ENCODE measurements at places on chromosomes 3 and 15. TPM values are rescaled to one million over a fixed set of nuclear protein-coding genes. Genes with fewer than 3 reads are reported as not detected.
A peak's percentile ranks its signal among the peaks of the same experiment; 100 is the strongest.

DNA sequence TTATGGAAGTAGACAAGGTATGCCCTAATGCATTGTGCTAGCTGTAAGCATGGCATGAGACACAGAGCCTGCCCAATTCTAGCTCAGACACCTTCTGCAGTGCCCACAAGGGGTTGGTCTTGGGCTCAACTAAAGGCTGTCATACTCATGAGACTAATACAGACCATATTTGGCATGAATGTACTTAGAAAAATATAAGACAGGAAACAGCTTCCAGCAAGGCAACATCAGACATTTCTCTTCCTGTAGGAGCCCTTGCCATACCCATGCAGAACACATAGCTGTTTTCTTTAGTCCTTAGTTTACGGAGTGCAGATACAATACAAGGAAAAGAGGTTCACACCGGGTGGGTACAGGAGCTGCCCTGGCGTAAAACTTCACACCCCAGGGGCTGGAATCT is 30.5 kb upstream of the NR1I2 start:
- no peaks in the 10 kb centered on the region for H3K36me3 ChIP-seq
- H3K4me1 ChIP-seq: no peaks in the 10 kb centered on the region

- no peaks in the 10 kb centered on the region for H3K27me3 ChIP-seq
- DNase-seq: no peak
- no peaks in the 10 kb centered on the region for H3K36me3 ChIP-seq
- H3K27ac ChIP-seq: no peak overlapping the region
Observed at GRCh38 chr3:79973917-79974595, 206.3 kb upstream of the ROBO1 start.

- no peak overlapping the region for H3K4me3 ChIP-seq
- no peak overlapping the region for H3K27ac ChIP-seq
- H3K4me1 ChIP-seq: no peaks in the 10 kb centered on the region
- H3K36me3 ChIP-seq: no peaks in the 10 kb centered on the region
- H3K27me3 ChIP-seq: no peaks in the 10 kb centered on the region
Observed at GRCh38 chr15:32705446-32705845, 12.4 kb upstream of the GREM1 start.

GRCh38 chr15:98120561-98120960 is 160.1 kb downstream of the ARRDC4 start:
- H3K4me1 ChIP-seq: no peaks in the 10 kb centered on the region
- H3K27me3 ChIP-seq: no peaks in the 10 kb centered on the region
- H3K4me3 ChIP-seq: no peak overlapping the region
- no peak overlapping the region for H3K27ac ChIP-seq

GRCh38 chr3:15479400-15480224 is 41.9 kb downstream of the COLQ start:
- H3K36me3 ChIP-seq: no peaks in the 10 kb centered on the region
- H3K4me1 ChIP-seq: no peaks in the 10 kb centered on the region
- DNase-seq: no peak

DNA sequence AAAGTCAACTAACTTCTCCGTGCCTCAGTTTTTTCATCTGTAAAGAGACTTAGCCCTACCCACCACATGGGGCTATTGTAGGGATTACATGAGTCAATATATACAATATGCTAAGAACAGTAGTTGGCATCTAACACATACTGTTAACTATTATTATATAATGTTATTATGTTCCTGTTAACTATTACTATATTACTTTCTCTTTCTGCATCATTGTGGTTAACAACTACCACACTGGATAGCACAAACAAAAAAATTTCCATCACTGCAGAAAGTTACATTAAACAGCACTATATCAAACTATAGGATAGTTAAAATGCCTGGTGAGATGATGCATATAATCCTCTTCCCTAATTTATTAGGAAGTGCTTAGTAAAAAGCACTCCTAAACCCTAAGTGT is 23.7 kb downstream of the STAG1 start:
- DNase-seq: no peak
- H3K4me1 ChIP-seq: peaks cover 61% of the 10 kb centered on the region
- no peaks in the 10 kb centered on the region for H3K27me3 ChIP-seq

GRCh38 chr15:69725957-69726356 is 273.3 kb downstream of the RPLP1 start:
- no peaks in the 10 kb centered on the region for H3K27me3 ChIP-seq
- H3K4me1 ChIP-seq: peaks cover 52% of the 10 kb centered on the region

DNA sequence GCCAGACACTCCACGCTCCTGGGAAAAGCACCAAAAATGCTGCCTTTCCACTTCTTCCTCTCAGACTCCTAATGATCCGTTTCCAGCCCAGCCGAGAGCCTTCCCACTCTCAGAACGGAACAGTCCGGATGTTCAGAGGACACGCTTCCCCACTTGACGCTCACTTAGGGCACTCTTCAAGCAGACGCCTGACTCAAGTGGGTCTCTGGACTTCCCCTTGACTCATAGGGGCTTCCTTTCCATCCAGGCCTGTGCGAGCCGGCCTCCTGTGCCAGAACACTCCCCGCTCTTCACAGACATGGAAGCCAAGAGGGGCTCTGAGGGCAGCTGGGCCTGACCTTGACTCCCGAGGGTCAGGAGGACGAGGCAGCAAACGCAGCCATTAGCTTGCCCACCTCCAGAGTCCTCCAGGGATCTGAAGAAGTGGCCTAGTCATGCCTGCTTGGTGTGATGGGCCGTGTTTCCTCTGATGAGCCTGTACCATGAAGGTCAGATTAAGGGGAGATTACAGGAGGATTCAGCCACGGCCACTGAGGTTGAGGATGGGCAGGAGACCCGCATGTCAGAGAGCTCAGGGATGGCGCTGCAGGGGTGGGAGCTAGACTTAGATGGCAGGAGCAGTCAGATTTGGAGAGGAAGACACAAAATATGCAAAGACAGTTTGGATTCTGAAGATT is 114.7 kb upstream of the TLE3 start:
- no peak overlapping the region for H3K27ac ChIP-seq
- H3K36me3 ChIP-seq: no peaks in the 10 kb centered on the region
- DNase-seq: no peak
- H3K4me3 ChIP-seq: no peak overlapping the region
- H3K27me3 ChIP-seq: no peaks in the 10 kb centered on the region

DNA sequence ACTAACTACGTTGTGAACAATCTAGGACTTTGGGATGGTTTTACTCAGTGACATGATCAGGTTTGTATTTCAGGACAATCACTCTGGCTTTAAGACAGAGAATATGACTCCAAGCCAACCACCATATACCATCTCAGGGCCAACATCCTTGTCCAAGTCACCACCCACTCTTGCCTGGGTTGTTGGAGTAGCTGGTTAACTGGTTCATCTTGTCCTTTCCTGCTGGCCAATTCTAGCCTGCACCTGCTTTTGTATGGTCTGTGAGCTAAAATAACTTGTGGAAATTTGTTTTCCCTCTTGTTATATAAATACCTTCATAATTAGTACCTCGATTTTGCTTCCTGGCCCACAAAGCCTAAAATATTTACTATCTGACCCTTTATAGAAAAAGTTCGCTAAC is 306.8 kb upstream of the STT3B start:
- peak overlapping the region; percentile 40 for H3K27ac ChIP-seq
- no peaks in the 10 kb centered on the region for H3K36me3 ChIP-seq
- DNase-seq: no peak
- H3K27me3 ChIP-seq: no peaks in the 10 kb centered on the region
- peaks cover 87% of the 10 kb centered on the region for H3K4me1 ChIP-seq

DNA sequence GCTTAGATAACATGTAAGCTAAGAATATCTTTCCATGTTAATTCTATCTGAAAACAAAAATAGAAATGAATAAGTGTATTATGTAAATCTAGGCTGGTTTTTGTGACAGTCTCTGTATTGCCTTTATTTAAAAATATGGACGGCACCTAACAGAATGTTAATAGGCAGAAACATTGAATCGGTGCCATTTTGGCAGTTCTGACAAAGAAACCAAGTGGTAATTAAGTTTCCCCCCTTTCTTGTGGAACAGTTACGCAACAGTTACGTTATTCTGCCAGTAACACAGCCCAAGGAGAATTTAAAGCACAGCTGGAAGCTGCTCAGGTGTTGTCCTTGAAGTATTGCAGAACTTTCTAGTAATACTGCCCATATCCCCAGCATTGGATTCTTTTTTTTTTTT is 21.5 kb downstream of the LARS2 start:
- H3K4me3 ChIP-seq: no peak overlapping the region
- no peak overlapping the region for H3K27ac ChIP-seq
- H3K36me3 ChIP-seq: peaks cover 9% of the 10 kb centered on the region
- H3K27me3 ChIP-seq: no peaks in the 10 kb centered on the region
- no peaks in the 10 kb centered on the region for H3K4me1 ChIP-seq

GRCh38 chr3:101858464-101859030 is 9.2 kb downstream of the NFKBIZ start:
- H3K4me3 ChIP-seq: no peak overlapping the region
- H3K27ac ChIP-seq: no peak overlapping the region
- no peaks in the 10 kb centered on the region for H3K27me3 ChIP-seq
- no peak for DNase-seq

DNA sequence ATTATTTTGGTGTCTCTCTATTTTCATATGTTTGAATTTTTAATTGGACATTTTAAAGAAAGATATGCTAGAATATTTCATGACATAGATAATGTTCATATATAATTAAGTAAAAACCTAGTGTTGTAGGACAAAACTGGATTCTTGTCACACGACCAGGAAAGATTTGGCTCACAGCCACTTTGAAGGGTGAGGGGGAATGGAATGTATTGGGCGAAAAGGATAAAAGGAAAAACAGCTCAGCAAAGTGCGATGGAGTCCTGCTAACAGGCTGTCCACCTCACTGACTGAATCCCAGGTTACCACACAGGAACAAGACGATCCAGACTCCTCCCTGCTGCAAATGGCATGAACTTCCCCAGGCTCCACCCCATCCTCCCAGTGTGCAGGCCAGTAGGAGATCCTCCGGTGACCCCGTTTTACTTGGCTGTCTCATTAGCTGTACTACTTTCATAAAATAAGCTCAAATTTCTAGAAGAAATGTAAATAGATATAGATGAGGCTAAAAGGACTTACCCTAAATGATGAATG is 186.2 kb downstream of the CD47 start:
- no peak for DNase-seq
- no peak overlapping the region for H3K4me3 ChIP-seq
- no peak overlapping the region for H3K27ac ChIP-seq
- no peaks in the 10 kb centered on the region for H3K27me3 ChIP-seq

DNA sequence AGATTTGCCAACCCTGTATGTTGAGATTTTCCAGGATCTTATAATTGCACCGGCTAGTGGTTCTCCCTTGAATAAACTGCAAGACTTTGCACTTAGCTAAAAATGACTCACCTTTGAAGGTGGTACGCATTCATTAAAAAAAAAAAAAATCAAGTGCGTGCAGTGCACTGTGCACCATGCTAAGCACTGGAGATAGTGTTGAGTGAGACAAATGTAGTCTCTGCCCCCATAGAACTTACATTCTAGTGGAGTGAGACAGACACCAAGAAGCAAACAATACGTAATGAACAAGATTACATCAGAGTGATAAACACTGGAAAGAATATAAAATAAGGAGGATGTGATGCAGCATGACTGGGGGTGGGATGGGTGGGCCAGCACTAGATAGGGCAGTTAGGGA is 69.4 kb downstream of the ITPR1 start:
- no peak overlapping the region for H3K4me3 ChIP-seq
- no peaks in the 10 kb centered on the region for H3K4me1 ChIP-seq
- DNase-seq: no peak
- H3K36me3 ChIP-seq: no peaks in the 10 kb centered on the region
- H3K27me3 ChIP-seq: no peaks in the 10 kb centered on the region
- H3K27ac ChIP-seq: no peak overlapping the region

DNA sequence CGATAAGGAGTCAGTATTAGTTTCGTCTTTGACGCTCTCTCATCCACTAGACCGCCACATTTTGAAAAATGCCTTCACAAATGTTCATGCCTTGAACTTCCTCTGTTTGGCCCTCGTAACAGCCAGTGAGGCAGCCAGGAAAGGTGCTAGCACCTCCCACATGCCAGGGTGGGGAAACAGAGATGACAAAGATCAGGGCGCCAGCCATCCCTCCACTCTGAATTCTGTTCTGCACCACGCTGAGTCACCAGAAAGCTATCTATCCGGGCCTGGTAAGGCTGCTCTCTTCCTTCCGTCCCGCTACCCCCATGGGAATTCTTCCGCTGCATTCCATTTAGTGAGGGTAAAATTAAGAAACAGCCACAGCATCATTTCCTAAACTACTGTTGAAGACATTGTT is 31.3 kb upstream of the BCL2L10 start:
- H3K4me3 ChIP-seq: no peak overlapping the region
- no peaks in the 10 kb centered on the region for H3K27me3 ChIP-seq
- no peaks in the 10 kb centered on the region for H3K4me1 ChIP-seq
- H3K27ac ChIP-seq: no peak overlapping the region
- H3K36me3 ChIP-seq: peaks cover 30% of the 10 kb centered on the region

DNA sequence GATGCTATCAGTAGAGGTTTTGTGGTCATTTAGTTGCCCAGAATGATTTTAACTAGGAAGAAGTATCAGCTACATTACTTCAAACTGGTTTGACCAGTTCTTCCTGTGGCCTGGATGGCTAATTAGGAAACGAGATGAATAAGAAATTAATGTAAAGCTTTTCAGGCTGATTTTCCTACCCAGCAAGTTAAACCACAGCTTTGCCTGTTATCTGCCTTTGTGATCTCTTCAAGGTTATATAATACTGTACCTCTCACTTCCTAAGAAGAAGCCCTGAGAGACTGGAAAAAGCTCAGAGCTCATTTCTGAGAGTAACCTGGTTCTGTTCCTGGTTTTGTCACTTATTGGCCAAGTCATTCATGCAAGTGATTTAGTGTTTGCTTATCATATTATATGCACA is 782.2 kb upstream of the GOLIM4 start:
- no peaks in the 10 kb centered on the region for H3K27me3 ChIP-seq
- no peak overlapping the region for H3K4me3 ChIP-seq
- H3K4me1 ChIP-seq: no peaks in the 10 kb centered on the region
- H3K27ac ChIP-seq: no peak overlapping the region
- no peak for DNase-seq

GRCh38 chr3:127632035-127632820 is 3.2 kb downstream of the PODXL2 start:
- no peak for DNase-seq
- H3K27me3 ChIP-seq: peaks cover 8% of the 10 kb centered on the region

DNA sequence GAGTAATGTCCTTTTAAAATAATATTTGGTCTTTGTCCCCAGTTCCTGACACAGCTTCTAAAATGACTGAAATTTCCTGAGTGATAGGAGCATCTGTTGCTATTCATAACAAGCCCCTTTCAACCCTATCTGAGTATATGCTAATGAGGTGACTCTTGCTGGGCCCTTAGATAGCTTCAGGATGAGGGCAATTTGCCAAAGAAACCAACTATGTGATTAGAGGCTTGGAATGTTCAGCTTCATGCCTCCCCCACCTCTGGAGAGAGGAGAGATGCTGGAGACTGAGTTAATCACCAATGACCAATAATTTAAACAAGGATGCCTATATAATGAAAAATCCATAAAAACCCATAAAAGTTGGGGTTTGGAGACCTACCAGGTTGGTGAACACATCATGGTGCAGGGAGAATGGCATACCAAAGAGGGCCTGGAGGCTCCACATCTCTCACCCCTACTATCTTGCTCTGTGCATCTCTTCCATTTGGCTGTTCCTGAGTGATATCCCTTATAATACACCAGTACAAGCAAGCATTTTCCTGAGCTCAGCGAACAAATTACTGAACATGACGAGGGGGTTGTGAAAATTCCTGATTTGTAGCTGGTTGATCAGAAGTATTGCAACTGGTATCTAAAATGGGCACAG is 189.2 kb downstream of the ECT2 start:
- H3K4me1 ChIP-seq: no peaks in the 10 kb centered on the region
- H3K4me3 ChIP-seq: no peak overlapping the region
- H3K27me3 ChIP-seq: no peaks in the 10 kb centered on the region
- H3K27ac ChIP-seq: no peak overlapping the region
- no peaks in the 10 kb centered on the region for H3K36me3 ChIP-seq

CEP19 gene
- 7.3 TPM for total RNA-seq

SLC15A2 gene
- total RNA-seq: 0.88 TPM

RAB6B gene
- total RNA-seq: 0.73 TPM

LDHAL6B gene
- not detected for total RNA-seq

IQCH gene
- total RNA-seq: 1.3 TPM

CACNA2D3 gene
- not detected for total RNA-seq

GP5 gene
- 0.42 TPM for total RNA-seq

NOX5 gene
- not detected for total RNA-seq

SMCO1 gene
- not detected for total RNA-seq

Data from CD8-positive, alpha-beta memory T cell (primary cell).